ENCODE measurements at places on chromosomes 16 and 17.

DNA sequence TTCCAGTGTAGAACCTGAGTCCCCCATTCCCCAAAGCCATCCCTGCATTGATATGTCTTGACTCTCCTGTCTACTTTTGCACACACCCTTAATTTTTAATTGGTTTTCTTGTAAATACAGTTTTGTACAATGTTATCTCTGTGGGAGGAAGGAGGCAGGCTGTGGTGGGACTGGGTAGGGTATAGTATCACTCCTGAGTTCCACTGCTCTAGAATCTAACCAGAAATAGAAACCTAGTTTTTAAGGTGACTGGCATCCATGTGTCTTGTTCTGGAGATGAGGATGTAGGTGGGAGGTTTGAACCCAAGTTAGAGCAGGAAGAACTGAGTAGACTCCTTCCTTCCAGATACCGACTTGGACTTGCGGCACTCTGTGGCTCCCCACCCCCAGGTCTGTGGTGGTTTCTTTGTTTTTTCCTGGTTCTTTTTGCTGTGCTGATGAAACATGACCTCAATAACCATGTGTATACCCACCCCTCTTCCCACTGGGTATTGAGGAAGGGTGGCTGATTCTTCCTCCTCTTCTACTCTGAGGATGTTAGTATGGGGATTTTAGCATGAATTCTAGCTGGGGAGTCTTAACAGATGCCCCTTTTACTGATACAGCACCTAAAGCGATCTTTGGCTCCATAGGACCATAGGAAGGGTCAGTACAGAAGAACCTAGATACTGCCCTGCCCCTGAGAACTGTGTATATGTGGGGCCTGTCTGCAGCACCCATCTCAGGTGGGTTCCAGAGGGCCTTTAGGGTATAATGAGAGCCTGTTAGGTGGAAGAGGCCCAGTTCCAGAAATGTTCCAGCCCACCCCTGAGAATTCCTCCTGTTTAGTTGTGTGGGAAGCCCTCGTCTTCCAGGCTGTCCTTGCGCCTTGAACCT lies 48.7 kb downstream of the SF3B3 start:
- DNase-seq = no peak

GRCh38 chr16:64397945-64398508 lies 723.8 kb downstream of the CDH11 start:
- DNase-seq = peak; percentile 41

DNA sequence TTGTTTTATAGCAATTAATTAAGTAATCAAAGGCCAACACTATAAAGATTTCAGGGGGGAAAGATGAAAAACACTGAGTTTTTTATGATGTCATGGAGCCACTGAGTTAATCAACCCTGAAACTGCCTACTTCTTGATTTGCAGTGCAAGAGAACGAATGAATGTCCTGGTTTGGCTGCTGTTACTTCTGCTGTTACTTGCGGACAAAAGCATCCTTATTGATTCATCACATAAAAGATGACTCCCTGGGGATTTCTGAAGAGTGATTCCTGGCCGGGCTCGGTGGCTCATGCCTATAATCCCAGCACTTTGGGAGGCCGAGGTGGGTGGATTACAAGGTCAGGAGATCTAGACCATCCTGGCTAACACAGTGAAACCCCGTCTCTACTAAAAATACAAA lies 10.9 kb upstream of the SPNS3 start:
- DNase-seq = no peak

DNA sequence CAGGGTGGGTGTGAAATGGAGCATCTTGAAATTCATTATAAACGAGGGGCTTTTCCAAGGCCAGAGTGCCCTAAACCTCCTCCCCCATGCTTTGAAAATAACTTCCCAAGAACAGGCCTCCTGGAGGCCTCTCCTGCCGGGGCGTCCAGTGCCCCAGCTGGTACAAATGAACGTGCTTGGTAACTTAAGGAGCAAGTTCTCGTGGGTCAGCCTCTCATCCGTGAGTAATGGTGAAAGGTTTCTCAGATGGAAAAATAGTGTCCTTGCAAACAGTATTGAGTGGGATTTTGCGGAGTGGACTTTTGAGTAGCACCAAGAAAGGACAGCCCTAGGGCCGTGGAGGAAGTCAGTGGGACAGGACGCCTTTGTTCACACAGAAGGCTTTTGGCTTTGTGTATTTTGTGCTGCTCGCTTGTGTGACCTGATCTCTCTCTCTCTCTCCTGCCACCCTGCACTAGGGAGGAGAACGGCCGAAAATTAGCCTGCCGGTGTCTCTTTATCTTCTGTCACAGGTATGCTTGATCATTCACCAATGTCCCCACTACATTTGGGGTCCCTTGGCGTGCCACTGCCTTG lies 34.6 kb downstream of the CLEC16A start:
- no peak for DNase-seq

DNA sequence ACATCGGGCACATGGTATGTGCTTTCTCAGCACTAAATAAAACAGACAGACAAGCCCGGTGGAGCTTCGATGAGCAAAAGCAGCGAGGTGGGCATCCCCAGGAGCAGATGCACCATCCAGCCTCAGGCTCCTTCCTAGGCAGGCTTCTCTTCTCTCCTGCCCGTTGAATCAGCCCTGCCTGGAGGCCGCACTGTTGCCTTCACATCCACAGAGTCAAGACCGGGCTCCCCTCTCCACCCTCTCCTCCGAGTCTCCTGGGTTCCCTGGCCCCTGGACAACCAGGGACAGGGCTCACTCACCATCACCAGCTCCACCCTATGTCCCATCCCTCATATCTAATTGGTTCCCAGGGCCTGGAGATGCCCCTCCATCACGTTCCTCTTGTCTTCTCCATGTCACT lies 79.7 kb upstream of the RCVRN start:
- DNase-seq = no peak

DNA sequence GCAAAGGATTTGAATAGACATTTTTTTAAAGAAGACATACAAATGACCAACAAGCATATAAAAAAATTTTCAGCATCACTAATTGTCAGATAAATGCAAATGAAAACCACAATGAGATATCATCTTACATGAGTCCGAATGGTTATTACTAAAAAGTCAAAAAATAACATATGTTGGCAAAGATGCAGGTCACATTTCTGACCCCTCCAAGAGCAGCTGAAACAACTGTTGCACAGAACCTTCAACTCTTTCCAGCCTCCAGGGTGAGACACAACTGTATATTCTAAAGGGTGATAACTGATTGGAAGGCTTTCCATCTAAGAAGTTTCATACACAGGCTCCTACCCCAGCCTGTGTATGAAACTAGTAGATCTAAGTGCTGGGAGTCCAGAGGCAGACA lies 51.9 kb downstream of the SLFN5 start:
- peak; percentile 54 for DNase-seq

GRCh38 chr16:24572069-24572468 lies 32.7 kb downstream of the RBBP6 start:
- no peak for DNase-seq

DNA sequence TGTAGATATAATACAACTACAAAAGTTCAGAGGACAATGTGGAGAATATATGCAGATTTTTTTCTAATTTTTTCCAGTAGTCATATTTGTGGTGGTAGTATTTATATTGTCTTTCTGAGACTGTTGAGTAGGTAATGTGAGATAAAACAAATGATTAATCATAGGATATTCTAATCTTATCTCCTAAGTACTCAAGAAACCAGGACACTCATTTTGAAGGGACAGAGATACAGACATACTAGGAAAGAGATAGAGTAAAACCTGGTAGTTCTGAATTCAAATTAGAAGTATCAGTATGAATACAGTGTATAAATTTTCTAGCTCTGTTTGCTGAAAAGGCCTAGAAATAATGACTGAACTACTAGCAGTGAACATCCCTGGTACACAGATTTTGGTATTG lies 141.7 kb upstream of the ASIC2 start:
- no peak for DNase-seq

DNA sequence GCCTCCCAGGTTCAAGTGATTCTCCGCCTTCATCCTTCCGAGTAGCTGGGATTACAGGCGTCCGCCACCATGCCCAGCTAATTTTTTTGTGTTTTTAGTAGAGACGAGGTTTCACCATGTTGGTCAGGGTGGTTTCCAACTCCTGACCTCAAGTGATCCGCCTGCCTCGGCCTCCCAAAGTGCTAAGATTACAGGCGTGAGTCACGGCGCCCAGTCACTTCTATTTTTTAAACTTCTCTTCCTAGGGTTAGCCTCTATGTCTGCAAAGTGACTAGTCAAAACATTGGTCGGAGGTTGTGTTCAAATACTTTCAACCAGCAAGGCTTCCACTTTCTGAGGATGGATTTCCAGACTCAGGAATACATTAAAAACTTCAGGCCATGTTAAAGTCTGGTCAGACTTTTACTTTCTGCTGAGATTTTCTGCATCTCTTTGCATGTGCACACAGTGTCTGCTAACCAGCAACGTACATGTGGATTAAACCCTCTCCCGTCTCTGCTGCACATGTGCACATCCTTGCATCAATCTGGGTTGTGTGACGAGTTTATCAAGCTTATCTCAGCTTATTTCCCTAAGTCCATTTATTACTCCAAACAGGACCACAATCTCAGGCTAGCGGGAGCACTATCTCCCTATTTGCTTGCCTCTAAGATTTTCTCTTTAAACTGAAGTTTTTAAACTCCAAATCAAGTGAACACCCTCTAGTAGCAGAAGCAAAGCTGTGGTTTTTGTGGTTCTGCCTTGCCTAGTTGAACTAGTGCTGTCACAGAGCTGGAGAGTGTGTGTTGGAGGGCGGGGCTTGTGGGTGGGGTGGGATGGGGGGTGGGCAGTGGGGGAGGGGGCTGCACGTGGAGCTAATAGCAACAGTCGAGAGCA lies 525.2 kb upstream of the GOT2 start:
- no peak for DNase-seq

- DNase-seq = no peak
Measured at GRCh38 chr17:76402711-76403110, 18.3 kb downstream of the SPHK1 start.

DNA sequence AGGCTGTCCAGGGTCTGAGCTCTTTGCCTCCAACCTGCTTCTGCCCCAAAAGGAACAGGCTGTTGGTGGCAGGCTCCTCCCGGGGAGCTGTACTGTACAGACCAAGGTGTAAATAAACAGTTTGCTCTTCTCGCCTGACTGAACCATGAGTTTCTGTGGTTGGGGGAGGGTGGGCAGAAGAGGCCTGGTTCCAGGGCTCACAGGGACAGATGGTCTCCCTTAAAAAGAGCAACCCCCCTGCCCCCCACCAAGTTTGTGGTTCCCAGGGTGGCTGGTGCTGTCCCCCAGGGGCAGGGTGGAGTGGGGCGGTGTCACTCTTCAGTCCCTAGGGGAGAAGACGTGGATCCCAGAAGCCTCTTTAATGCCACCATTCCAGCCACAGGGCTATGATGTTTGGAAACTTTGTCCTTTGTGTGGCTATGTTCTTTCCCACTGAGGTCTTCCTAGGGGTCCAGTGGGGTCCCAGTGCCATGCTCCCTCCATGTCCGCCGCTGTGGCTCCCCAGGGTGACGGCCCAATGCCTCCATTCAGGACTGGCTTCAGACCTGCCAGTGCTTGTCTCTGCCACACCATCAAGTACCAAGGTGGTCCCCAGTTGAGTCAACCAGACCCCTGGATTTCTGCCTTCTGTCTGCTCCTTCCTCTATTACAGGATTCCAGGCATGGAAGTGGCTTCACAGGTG lies 146.7 kb downstream of the RAB11FIP4 start:
- DNase-seq = no peak

DNA sequence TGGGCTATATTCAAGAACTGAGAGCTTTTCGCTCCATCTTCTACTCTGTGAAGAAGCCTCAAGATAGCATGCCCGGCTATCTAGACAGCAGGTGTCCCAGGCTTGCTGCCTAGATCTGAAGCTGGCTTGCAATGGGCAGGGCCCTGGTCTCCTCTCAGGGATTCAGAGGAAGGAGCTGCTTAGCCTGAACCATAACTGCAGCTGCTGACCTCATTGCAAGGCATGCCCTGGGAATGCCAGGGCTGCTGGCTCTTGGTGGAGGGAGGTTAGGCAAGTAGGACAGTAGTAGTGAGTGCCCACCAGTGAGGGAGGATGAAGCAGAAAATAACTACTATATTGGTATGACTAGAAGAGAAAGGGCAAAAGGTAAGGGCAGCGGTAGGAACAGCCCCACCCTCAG lies 21.3 kb upstream of the SLC35B1 start:
- no peak for DNase-seq

- DNase-seq = no peak
Measured at GRCh38 chr17:62804822-62805221, 3.3 kb downstream of the MARCHF10 start.

DNA sequence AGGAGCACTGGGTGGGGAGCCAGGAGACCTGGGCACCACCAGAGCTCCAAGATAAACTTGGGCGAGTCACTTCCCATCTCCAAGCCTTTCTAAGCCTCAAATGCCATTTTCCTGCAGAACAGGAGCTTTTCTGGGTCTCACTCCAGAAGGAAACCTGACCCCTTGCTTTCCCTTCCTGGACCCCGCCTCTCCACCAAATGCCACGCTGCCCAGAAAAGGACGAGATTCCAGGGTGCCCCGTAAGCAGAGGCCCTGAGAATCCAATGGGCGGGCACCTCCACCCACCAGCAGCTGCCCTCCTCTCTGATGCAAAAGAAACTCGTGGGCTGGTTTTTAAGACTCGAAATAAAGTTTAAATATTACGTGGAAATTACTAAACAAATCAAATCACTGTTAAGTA lies 31.3 kb downstream of the ZNF423 start:
- DNase-seq = no peak

DNA sequence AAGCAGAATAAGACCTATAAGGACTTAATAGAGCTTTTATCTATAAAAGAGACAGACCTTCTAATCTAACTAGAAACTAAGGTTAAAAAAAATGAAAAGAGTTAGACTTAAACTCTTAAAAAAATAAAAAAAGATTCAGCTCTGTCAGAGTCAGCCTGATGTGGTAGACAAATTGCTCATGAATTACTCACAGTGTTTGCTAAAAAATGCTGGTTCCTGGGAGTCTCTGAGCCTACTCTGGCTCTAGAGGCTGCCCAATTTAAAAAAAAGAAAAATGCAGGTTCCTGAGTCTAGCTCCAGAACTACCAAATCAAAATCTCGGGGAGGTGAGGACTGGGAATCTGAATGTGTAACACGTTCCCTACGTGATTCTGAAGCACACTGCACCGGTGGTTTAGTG lies 18.1 kb downstream of the SOST start:
- DNase-seq = peak; percentile 81

DNA sequence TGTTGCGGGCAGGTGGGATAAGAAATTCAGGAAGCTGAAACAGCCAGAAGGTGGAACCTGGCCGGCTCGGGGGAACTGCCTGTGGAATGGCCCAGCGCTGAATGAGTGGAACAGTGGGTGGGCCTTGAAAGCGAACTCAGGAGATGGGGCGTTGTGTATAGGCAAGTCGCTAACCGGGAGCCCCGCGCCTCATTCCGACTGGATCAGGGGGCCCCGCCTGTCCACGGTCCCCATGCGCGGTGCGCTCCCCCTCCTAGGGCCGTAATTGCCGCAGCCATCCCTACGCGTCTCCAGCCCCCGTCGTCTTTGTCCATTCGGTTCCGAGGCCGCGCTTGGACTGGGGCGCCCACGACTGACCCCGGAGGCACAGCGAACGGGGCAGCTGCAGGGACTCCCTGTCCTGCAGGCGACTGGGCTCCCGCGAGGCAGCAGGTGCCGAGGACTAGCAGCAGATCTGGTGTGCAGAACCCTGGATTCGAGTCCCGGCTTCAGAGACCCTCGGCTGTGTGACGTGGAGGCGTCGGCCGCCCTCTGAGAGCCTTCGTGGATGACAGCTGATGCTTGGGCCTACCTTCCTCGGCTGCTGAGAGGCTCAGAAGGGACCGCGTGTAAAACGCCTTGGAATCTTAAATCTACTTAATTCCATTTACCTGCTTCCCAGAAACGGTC lies 10.9 kb upstream of the CA4 start:
- DNase-seq = no peak

GRCh38 chr17:71335212-71335611 lies 785.6 kb upstream of the SOX9 start:
- DNase-seq = no peak

- DNase-seq = no peak
Measured at GRCh38 chr16:68344252-68344651, 33.4 kb downstream of the PRMT7 start.

Data from EH (cell line).